Fibroblast of the aortic adventitia (primary cell): ENCODE measurements at places on chromosomes 3 and 15.

GRCh38 chr15:90184786-90185704 lies 16.1 kb upstream of the SEMA4B start:
- DNase-seq, result no peak

DNA sequence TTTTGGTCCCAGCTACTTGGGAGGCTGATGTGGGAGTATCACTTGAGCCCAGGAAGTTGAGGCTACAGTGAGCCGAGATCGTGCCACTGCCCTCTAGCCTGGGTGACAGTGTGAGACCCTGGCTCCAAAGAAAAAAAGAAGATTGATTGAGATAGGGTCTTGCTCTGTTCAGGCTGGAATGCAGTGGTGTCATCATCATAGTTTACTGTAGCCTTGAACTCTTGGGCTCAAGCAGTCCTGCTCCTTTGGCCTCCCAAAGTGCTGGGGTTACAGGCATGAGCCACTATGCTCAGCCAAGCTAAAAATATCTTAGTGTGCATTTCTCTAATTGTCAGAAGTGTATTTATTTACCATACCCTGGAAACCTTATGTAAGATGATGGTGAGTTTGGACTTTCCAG lies 43.9 kb downstream of the IGF1R start:
- no peak for DNase-seq

DNA sequence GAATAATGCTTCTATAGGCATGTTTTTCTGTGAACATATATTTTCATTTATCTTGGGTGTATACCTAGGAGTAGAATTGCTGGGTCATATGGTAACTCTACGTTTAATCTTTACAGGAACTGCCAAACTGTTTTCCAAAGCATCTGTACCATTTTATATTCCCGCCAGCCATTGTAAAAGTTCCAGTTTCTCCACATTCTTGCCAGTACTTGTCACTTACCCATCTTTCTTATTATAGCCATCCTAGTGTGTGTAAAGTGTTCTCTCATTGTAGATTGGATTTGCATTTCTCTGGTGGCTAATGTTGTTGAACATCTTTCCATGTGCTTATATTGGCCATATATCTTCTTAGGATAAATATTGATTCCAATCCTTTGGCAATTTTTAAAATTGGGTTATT lies 31.2 kb upstream of the CFAP20DC start:
- no peak for DNase-seq

- no peak for DNase-seq
Observed at GRCh38 chr3:107220538-107220937, 156.7 kb upstream of the CCDC54 start.

GRCh38 chr3:48851407-48851806 lies 3.7 kb upstream of the PRKAR2A start:
- DNase-seq, result peak; percentile 40

DNA sequence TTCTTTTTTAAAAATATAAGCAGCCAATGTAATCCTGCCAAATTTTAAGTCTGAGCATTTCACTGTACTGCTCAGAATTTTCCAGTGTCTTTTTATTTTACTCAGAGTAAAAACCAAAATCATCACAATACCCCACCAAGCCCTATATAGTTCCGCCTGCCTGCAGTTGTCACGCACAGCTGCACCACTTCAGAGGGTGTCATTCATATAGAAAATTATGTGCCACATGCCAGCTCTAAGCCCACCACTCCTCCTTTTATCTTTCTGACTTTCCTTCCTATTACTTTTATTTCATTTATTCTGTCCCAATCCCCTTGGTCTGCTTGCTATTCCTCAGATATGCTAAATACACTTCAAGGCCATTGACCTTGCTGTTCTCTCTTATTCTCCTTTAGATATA lies 233.1 kb upstream of the DPPA4 start:
- DNase-seq, result no peak

- DNase-seq, result no peak
Observed at GRCh38 chr3:186669378-186670084, 3.7 kb downstream of the HRG start.

DNA sequence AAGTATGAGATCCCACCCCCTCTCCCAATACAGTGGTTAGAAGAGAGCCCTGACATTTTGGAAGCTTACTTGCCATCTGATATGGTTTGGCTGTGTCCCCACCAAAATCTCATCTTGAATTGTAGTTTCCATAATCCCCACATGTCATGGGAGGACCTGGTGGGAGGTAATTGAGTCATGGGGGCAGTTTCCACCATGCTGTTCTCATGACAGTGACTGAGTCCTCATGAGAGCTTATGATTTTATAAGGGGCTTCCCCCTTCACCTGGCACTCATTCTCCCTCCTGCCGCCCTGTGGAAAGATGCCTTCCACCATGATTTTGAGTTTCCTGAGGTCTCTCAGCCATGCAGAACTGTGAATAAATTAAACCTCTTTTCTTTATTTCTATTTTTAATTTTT lies 28.8 kb upstream of the HES1 start:
- no peak for DNase-seq

GRCh38 chr15:60612400-60613048 lies 133.6 kb upstream of the ICE2 start:
- DNase-seq, result peak; percentile 17

DNA sequence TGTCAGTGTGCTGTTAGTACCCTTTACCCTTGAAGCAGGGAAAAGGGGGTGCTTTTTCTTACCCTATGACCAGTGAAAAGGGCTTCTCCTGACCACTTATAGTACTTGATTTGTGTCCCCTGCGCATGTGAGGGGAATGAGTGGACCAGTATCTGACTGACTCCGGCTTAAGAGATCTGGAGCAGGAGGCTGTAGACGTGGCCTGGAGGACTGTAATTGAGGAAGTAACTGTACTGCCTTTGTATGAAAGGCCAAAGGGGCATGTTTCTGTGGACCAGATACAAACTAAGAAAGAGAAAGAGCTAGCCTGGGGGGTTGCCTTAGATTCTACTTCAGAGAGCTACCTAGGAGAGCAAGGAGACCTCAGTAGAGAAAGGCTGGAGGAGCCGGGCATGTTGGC lies 89.9 kb upstream of the TBL1XR1 start:
- DNase-seq, result no peak

DNA sequence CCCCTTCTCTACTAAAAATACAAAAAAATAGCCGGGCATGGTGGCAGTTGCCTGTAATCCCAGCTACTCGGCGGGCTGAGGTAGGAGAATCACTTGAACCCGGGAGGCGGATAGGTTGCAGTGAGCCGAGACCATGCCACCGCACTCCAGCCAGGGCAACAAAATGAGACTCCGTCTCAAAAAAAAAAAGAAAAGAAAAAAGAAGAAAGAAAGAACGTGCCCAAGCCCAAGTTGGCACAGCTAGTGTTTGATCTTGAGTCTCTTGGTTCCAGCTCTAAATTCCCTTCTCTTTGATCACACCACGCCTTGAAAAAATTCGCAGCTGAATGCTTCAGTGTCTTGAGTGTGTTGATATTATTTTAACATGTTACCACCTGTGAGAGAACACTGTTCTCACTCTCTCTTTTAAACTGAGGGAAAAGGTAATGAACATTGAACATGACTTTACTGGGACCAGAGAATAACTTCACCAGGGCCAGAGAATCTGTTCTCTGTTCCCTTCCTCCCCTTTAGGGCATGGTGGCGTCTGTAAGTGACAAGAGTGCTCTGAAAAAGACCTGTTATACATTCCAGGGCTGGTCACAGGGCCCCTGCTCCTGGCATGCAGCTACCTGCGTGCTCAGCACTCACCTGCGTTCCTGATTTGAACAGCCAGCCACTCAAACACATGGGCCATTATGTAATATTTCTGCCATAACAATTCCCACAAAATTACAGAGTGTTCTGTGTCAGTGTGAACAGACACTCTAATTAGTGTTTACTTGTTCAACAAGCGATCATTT lies 19.0 kb downstream of the SLCO3A1 start:
- no peak for DNase-seq

DNA sequence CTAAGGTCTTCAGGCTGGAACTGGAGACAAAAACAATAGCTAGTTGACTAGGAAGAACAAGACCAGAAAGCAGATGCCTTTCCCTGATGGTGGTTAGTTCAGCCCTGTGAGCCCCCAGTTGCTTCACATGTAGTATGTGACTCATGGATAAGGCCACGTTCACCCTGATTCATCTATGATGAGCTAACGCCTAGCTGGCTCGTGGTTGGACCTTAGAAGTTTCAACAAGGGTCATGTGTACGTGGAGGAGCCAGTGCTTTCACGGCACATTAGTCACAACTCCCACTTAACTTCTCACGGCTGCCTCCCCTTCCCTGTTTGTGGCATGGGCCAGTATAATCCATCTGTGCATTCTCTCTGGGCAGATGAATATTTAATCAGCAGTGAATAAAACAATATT lies 20.6 kb downstream of the COL8A1 start:
- DNase-seq, result peak; percentile 97

- no peak for DNase-seq
Observed at GRCh38 chr3:161552984-161553560, 56.5 kb downstream of the OTOL1 start.

DNA sequence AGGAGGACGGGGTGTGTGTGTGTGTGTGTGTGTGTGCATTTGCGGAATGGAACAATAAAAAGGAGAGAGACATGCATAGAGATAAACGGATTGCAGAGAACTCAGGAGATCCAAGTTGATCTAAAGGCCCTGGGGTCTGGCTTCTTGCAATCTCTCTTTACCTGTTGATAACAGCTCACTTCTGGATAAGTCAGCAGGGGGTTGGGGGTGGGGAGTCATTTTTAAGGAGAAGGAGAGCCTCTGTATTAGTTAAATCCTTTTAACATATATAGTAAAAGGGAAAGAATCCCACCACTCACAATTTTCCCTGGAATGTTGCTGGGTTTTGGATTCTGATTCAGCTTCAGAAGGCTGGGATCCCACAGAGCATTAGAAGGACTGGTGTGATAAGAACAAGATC lies 87.5 kb upstream of the MITF start:
- no peak for DNase-seq

DNA sequence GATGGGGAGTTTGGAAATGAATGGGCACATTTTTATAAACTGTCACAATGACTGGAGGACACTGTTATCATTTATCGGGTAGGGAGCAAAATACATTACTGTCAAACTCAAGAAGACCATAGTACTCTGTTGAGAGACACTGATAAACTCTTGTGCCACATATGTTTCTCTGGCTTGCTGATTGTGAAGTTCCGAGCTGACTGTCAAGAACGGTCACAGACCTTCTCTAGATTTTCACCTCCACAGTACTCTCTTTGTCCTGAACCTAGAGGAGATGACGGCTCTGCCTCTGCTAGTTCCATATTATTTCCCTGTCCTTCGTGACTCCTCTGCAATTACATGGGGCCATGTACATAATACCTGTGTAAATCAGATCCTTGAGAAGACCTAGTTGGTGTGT lies 451.9 kb downstream of the LPP start:
- no peak for DNase-seq

DNA sequence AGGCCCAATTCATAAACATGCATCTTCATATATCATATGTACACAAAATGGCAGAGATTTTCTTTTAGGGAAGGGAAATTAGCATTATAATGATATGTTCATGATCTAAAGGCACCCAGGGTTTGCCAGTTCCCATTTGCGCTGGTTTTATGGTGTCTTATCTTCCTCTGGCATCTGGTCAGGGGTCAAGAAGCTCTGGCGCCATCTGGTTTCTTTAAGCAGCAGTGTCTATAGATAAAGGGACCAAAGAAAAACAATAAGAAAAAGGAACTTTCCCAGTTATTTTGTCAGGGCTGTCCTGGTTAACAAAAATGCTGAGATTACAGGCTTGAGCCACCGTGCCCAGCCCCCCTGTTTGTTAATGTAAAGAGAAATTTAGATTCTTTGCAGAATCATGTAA lies 3.3 kb upstream of the DCP1A start:
- peak; percentile 59 for DNase-seq

DNA sequence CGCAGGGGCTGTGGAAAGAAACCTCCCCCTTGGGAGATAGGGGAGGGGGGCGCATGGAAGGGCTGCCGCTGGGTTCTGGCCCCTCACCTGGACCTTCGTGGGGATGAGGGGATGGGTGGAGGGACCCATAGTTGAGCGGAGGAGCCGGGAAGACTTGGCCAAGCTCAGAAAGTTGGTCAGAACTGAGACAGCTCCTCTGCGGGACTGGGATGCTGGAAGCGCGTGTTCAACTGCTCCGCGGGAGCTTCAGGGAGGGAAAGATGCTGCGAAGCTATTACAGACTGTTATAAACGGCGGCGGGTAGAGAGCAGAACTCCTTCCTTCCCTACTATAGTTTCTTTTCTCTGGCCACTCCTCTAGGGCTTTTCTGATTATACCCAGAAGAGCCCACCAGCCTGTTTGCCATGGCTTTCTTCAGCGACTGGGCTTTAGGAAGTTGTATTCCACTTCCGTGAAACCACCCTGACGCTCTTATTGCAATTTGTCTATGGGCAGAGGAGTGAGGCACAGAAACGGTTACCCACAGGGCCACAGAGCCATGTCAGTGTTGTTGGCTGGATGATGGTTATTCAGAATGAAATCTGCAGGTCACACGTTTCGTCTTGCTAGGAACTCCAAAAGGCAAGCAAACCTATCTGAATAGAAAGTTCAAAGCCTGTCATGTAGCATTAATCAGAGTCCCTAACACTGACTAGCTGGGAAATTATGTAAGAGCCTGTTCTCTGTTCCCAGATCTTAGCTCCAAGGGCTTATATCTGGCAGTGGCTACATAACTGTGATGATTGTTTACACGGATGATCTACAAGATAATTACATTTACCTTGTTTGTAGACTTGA lies 1.1 kb downstream of the SYNPR start:
- peak; percentile 1 for DNase-seq

GRCh38 chr3:61565569-61565968 lies 4.2 kb downstream of the PTPRG start:
- DNase-seq, result no peak

- DNase-seq, result no peak
Observed at GRCh38 chr3:196096382-196096953, 14.6 kb upstream of the TFRC start.

GRCh38 chr3:161894657-161895056 lies 398.0 kb downstream of the OTOL1 start:
- peak; percentile 40 for DNase-seq

GRCh38 chr15:89917442-89918101 lies 4.8 kb upstream of the ARPIN start:
- no peak for DNase-seq

DNA sequence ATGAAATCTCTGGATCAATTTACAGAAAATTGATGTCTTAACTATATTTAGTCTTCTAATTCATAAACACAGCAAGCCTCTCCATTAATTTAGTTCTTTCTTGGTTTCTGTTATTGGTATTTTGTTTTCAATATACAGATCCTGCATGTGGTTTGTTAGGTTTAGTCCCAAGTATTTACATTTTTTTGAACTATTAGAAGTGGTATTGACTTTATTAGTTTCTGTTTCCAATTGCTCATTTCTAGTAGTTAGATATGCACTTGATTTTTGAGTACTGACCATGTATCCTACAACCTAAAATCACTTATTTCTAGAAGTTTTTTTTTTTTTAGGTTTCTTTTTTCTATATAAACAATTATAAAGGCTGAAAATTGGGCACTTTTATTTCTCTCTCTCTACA lies 335.9 kb downstream of the CHST2 start:
- no peak for DNase-seq
